ENCODE measurements at places on chromosomes 6 and 20. TPM values are rescaled to one million over a fixed set of nuclear protein-coding genes. Genes with fewer than 3 reads are reported as not detected.

The MUCL3 gene
- total RNA-seq, result not detected

DNA sequence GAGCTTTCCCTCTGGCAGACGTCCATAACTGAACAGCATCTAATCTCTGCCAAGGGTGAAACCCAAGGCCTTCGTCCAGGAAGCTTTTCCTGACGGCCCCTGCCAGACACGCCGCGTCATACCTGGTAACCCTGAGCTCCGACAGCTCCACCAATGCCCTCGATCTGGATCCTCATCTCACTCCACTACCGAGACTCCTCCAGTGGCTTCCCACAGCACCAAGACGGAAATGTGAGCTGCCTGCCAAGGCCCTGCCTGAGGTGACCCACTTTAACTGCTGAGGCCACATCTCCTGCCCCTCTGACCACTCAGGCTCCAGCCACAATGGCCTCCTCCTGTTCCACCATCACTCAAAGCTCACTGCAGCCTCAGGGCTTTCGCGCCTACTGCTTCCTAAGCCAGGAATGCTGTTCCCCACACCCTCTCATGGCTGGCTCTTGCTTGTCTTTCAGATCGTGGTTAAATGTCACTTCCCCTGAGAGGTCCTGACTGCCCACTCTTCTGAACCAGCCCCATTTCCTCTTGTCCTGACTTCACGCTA, 143.2 kb downstream of the PREX1 start:
- H3K36me3 ChIP-seq, result no peaks in the 10 kb centered on the region
- no peak for DNase-seq
- H3K27ac ChIP-seq, result no peak overlapping the region
- H3K27me3 ChIP-seq, result no peaks in the 10 kb centered on the region

GRCh38 chr20:47568019-47568418, 66.3 kb downstream of the NCOA3 start:
- no peaks in the 10 kb centered on the region for H3K27me3 ChIP-seq
- H3K36me3 ChIP-seq, result peaks cover 10% of the 10 kb centered on the region
- DNase-seq, result peak; percentile 73

DNA sequence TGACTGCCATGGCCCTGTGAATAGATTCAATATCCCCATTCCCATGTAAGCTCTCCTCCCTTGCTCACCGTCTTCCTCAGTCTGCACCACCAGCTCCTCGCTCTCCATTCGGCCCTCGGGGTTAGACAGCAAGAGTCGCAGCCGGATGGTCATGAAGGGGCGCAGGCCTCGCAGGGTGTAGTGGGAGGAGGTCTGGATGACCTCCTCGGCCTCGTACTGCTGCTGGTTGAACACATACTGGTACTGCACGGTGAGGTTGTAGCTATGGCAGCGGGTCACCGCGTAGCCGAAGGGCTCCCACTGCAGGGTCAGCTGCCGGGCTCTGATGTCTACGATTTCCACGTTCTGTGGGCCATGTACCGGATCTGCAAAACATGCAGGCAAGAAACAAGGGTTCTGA, 717.5 kb downstream of the PTPRT start:
- DNase-seq, result no peak
- H3K27ac ChIP-seq, result no peak overlapping the region
- no peak overlapping the region for H3K4me3 ChIP-seq
- H3K4me1 ChIP-seq, result no peaks in the 10 kb centered on the region
- no peaks in the 10 kb centered on the region for H3K36me3 ChIP-seq

DNA sequence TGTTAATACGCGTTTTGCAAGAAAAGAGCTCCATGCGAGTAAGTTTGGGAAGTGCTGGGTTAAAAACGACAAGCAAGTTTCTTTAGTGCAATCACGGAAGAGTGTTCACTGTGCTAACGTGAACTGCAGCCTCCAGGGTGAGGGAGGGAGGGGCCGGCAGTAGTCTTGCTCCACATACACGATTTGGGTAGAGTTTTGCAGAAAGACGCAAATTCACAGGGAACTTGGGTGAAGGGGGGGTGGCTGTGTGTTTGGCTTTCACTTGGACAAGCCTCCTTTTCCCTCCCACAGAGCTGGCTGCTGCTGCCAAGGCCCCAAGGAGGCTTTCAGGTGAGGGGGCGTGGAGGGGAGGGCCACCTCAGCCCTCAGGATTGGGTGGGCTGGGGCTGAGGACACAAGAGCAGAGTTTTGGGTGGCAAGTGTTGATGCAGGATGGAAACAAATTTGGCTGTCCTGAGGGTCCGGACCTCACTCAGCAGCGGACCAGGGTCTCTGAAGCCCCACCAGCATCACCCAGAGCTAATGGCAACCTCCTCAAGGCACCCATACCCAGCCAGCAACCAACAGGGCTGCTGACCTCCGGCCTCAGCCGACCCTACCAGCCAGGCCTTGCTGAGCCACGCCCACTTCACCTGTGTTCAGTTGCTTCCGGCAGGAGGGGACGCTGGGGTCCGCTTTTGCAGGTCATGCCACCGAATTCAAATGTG, 204.5 kb downstream of the ERMARD start:
- no peaks in the 10 kb centered on the region for H3K4me1 ChIP-seq
- H3K27me3 ChIP-seq, result peaks cover 18% of the 10 kb centered on the region
- no peak overlapping the region for H3K4me3 ChIP-seq
- no peaks in the 10 kb centered on the region for H3K36me3 ChIP-seq
- no peak overlapping the region for H3K27ac ChIP-seq
- DNase-seq, result no peak

DNA sequence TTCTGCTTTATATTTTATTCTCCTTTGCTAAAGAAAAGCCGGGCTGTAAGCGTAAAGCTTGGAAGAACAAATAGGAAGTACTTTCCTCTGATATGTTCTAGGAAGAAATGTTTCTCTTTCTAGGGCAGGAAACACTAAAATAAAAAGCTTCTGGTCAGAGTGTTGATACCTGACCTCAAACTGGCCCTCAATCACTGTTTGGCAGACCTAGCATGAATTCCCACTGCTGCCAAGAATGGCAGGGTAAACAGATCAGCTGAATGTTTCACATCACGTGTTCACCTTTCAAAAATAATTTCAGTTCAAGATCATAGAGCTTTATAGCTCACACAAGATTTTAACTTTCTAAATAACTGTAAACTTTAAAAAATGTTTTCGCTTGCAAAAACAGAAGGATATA, 2.9 kb downstream of the MPC1 start:
- H3K27me3 ChIP-seq, result no peaks in the 10 kb centered on the region
- H3K36me3 ChIP-seq, result no peaks in the 10 kb centered on the region
- no peak overlapping the region for H3K4me3 ChIP-seq
- no peak overlapping the region for H3K27ac ChIP-seq

All from GM23248 (cell line).